Keratinocyte (primary cell): ENCODE measurements at places on chromosomes 3 and 15.

DNA sequence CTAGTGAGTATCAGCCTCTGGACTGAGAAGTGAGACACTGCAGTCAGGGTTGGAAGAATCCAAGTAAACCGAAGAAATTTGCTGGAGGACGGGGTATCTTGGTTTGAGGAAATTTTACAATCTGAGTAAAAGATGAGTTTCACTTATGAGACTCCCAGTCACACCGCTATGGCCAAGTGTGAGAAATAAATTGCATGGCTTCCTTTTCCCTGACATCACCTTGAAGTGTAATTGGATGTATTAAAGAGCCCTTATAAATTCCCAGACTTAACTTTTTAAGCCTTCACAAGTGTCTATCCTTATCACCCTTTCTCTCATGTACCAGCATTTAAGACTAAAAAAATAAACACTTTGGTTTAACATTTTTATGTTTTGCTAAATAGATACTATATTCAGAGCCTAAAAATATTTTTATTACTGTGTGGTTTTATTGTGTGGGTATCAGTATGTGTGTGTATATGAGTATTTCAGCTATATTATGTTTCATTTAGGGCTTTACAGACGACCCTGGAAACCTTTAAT is 23.8 kb downstream of the USP3 start:
- DNase-seq, result no peak

DNA sequence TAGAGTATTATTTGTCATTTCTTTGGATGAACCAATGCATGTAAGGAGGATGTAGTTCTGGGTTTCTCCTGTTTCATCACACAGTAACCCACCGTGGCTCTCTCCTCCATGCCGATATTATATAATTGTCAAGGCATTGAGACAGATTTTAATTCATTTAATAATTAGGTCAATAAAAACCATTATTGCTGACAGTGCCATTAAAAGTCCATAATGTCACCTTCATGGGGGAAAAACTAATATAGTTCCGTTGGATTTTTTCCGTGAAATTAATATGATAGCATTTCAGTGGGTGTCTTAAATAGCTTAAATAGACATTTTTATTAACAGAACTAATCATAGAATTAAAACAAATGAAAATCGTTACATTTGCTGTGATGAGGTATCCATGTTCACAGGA is 747.7 kb upstream of the CFAP20DC start:
- no peak for DNase-seq

DNA sequence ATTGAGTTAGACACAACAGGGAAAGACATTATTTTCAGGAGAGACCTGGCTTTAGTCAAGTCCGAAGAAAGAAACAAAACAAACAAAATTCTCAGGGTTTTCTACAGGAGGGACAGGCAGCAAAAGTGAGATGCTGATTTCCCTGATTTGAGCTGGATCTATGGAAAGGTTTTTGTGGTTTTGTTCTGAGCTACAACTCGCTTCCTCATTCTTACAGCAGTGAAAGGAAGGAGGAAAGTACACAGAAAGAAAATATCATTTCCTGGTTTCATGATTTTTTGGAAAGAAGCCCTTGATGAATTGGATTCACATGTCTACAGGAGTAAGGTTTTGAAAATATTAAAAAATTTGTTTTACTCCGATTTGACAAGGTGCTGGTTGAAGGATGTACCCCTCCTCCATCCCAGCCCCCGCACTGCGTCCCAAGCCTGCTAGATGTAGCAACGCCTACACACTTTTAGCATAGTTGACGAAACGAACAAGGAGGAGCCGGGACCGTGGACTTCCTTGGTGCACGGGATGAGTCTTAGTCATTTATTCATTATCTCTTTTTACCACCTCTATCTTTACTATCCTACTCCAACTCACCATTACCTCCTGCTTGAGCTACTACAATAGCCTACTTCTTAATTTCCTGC is 10.8 kb downstream of the PRICKLE2 start:
- no peak for DNase-seq

- DNase-seq, result no peak
Measured at GRCh38 chr3:150251187-150252062, 156.7 kb upstream of the TSC22D2 start.

DNA sequence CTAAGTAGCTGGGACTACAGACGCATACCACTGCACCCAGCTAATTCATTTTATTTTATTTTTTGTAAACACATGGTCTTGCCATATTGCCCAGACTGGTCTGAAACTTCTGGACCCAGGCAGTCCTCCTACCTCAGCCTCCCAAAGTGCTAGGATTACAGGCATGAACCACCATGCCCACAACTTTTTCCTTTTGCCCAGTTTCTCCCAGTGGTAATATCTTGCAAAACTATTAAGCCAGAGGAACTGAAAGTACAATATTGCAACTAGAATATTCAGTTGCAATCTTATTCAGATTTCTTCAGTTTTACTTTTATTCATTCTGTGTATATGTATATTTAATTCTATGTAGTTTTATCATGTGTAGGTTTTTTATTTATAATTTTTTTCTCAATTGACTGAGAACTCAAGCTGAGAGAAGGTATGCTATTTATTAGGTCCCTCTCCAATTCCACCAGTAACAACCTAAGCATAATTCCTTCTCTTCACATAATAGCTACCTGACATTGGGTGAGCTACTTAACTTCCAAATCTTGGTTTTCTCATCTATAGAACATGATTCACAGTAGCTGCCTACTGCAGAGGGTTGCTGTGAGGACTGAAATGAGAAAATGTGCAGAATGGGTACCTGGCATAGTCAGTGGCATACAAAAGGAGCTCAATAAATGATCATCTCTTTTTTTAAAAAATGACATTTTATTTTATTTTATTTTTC is 30.8 kb downstream of the KLHL18 start:
- no peak for DNase-seq

DNA sequence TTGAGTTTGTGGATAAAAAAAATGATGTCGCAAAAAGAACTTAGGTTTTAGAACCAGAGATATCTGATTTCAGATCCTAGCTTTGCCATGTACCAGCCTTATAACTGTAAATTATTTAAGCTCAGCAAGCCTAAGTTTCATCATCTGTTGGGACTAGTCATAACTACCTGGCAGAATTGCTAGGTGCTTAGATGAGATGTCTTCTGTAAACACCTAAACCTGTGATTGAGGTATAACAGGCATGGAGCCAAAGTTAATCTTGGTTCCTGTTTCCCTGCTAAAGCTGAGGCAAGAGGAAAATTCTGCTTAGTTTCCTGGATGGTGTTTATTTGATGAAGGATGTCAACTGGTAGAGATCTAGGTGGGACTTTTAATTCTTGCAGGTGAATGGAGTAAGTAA is 331.3 kb upstream of the RBMS3 start:
- DNase-seq, result no peak

DNA sequence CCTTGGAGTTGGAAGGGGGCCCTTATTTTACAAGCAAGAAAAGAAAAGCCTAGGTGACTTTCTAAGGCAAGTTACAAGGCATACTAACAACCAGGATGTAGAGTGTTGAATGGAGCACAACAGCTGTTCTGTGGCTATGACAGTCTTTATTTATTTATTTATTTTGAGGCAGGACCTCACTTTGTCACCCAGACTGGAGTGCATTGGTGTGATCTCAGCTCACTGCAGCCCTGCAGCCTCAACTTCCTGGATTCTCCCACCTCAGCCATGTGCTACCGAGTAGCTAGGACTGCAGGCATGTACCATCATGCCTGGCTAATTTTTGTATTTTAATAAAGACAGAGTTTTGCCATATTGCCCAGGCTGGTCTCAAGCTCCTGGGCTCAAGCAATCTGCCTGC is 973.4 kb downstream of the ROBO1 start:
- no peak for DNase-seq

DNA sequence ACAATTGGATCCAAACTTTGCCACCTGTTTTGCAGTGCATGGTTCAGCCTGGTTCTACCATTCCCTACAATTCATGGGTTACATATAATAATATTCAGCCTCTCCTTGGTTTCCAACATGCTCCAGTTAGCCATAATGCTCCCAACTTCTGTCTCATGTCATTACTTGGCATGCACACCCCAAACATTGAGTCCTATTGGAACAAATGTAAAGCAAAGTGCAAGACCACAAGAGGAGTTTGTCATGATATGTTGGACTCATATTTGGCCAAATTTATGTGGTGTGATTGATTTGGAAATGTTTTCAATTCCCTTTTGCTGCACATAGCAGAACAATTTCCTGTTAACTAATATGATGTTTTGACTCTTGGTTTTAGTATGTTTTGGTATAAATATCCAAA is 50.2 kb downstream of the KCNAB1 start:
- no peak for DNase-seq

DNA sequence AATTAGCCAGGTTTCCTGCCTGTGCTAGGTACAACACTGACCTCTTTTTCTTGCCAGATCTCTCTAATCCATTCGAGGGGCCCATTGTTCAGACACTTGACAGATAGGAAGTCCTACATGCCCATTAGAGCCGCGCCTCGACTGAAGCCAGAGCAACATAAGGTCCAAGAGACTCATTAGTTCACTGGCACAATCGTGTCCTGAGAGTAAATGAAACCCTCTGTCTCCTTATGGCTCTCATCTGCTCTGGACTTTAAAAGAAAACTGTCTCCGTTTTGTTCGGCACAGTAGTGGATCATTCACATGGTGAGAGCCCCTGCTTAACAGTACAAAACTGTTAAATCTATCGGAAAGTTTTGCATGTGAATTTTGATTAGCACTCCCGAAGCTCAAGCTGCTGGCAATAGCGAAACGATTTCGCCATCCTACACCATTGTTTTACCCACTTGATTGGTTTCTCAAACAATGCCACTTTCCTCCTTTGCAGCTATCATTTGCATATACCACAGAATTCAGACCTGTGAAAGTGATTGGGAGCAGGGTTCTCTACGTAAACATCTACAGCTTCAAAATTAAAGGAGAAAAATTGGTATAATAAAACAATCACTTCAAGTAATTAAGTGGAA is 19.0 kb upstream of the C15orf61 start:
- DNase-seq, result no peak

GRCh38 chr3:59935025-59935424 is 885.2 kb upstream of the CFAP20DC start:
- DNase-seq, result no peak

GRCh38 chr15:74609938-74610301 is 5.7 kb upstream of the CLK3 start:
- DNase-seq, result no peak

GRCh38 chr3:138638641-138639040 is 30.1 kb downstream of the FAIM start:
- DNase-seq, result no peak

GRCh38 chr3:24264748-24265158 is 229.9 kb downstream of the THRB start:
- no peak for DNase-seq

DNA sequence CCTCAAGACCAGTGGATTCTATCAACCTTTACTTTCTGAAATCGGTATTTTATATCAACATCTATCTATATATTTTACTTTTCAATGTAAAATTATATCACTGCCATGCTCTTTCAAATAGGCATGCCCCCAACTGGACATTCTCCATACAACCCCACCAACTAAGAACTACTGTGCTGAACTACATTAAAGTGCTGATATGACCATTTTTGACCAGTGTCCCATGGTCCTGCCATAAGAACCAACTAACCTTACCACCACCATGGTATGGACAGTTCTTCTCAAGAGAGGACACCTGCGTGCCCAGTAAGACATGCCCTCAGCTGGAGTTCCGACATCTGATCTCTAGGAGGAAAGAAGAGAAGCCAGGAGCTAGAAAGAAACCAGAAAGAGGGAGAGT is 15.6 kb downstream of the POMGNT2 start:
- no peak for DNase-seq

DNA sequence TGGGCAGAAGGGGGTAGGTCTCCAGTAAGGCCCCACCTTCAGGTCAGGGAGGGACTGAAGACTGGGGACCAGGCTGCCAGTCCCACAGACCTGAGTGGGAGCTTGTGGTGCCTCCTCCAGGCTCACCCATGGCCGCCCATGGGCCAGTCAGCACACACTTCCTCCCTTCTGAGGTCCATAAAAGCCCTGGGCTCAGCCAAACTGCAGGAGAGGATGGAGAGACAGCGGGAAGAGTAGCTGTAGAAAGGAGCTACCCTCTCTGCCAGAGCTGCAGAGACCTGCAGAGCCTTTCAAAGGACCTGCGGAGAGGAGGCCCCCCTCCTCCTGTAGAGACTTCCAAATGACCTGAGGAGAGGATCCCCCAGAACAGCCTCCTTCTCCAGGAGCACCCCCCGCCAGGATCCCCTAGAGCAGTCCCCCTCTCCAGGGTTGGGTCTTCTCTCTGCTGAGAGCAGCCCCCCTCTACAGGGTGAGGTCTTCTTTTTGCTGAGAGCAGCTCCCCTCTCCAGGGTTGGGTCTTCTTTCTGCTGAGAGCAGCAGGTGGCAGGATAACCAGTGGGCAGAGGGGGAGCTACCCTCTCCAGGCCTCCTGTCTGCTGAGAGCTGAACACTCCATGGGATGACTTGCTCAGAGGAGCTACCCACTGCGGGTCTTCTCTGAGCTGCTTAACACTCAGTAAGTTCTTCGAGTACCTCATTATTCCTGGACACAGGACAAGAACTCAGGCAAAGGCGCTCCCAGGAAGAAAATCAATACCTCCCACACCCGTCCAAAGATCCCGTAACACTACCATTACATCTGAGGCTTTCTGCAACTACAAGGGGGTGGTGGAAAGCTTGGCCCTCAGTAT is 5.0 kb upstream of the SKIC8 start:
- DNase-seq, result no peak

- no peak for DNase-seq
Measured at GRCh38 chr15:25600751-25601150, 161.9 kb upstream of the UBE3A start.

- no peak for DNase-seq
Measured at GRCh38 chr3:184384342-184384741, 4.5 kb downstream of the CHRD start.

DNA sequence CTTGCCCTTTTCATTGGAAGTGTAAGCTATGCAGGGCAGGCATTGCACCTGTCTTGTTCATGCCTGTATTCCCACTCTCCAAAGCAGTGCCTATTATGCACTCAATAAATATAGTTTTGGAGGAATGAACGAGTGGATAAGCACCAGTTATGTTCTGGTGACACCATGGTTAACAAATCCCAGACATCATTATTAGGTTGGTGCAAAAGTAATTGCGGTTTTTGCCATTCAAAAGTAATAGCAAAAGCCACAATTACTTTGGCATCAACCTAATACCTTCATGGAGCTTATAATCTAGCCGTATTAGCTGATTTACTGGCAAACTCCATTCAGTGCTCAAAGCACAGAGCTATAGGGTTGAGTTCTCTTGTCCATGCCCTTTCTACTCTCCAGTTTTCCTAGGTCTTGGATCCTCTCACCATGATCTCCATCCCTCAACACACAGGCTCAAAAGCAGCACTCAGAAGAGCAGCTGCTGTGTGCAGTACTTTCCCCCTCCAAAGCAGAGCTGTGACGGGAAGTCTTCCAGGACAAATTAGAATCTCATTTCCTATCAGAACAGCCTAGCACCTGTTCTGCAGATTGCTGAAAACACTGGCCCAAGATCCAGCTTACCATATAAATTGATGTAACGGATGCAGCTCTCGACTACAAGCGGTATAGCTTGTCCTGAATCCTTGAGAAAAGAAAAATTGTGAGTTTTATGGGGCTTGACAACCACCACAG is 63.2 kb upstream of the RAD18 start:
- no peak for DNase-seq

- DNase-seq, result peak; percentile 33
Measured at GRCh38 chr3:72031581-72031980, 246.6 kb upstream of the PROK2 start.

GRCh38 chr3:149554826-149555225 is 80.3 kb downstream of the TM4SF4 start:
- no peak for DNase-seq

GRCh38 chr15:73982222-73982962 is 9.7 kb downstream of the STOML1 start:
- DNase-seq, result no peak
